ENCODE measurements at places on chromosomes 1 and 21. TPM values are rescaled to one million over a fixed set of nuclear protein-coding genes. Genes with fewer than 3 reads are reported as not detected.

KIF26B gene
- total RNA-seq = 0.41 TPM

LGR6 gene
- 29.0 TPM for total RNA-seq

NGF gene
- total RNA-seq = 5.7 TPM

INSRR gene
- 0.06 TPM for total RNA-seq

C1orf53 gene
- 4.0 TPM for total RNA-seq

CAPZA1 gene
- 39.5 TPM for total RNA-seq

IVL gene
- total RNA-seq = not detected

USP48 gene
- total RNA-seq = 45.7 TPM
